ENCODE measurements at places on chromosomes 6 and 20.

DNA sequence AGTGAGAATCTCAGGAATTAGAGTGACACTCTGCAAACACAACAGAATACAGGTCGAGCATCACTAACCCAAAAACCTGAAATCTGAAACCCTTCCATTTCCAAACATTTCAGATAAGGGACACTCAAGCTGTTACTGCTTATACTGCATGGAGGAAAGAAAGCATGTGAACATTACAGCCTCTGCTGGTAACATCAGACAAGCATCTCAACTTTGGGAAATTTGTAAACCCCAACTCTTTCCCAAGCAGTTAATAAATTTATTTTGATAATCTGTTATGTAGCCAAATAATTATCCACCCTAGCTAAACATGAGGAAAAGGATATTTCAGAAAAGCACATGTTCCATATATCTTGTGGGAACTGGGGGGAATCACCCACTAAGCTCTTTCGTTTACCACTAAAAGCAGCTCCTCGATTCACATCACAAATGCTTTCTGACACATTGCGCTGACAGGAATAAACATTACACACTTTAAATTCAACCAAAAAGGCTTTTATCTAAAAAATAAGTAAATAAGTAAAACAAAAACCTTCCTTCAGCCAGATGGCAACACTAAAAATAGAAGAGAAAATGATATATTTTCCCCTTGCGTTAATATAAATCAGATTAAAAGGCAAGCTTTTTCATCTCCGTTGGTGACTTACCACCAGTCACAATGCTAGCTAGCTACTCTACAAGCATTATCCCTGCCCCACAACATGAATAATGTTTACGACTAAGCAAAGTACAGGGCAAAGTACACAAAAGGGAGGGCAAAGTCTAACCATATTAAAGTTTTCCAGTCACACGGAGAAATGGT is 120.8 kb downstream of the MAP7 start:
- DNase-seq, result no peak

- DNase-seq, result no peak
Measured at GRCh38 chr6:8623441-8623840, 188.1 kb upstream of the SLC35B3 start.

DNA sequence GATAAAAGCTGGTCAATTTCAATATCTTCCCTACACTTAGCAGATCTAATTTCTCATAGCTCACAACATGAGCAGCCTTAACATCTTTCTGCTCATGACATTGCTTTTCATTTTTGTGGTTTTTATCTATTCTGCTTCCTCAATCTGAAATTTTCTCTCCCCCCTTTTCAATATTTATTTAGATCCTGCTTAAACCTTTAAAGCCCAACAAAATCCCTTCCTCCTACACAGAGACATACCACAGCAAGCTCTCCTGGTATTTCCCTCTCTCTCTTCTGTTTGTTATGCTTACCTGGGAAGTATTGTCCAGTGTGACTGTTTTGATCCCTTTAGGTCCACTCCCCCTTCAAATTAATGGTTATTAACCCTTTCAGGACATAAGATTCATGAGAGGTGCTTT is 582.5 kb downstream of the RFPL4B start:
- no peak for DNase-seq

DNA sequence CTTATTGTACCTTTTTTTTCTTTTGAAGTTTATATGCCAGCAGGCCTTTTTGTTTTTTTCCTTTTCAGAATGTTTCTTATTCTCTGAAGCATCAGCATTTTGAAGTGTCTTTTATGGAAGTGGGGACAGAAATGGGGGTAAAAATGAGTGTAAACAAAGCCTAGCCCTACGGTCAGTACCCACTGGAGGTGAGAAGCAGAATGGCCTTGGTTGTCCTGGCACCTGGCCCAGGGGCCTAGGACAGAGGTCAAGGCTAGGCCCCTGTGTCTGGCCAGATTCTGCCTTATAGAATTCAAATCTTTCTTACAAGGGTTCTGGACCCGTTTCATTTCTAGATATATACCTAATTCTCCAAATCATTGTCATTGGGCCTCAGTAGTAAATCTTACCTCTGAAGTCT is 3.5 kb upstream of the C6orf163 start:
- DNase-seq, result no peak

- peak; percentile 89 for DNase-seq
Measured at GRCh38 chr20:38117635-38118034, 47.4 kb downstream of the TGM2 start.

DNA sequence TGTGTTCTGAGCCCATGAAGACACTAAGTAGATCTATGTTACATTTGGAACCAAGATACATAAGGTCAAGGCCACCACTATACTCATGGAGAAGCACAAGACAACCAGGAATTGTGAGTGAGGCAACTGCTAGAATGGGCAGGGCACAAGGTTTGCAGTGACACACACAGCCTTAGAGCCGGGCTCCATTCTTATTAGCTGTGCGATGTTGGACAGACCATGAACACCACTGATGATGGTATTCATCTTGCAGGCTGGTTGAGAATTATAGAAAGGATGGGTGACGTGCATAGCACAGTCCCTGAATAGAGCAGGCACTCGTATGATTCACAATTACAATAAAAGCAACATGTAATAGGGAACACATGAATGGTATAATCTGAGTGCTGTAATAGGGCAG is 172.4 kb downstream of the GJA10 start:
- no peak for DNase-seq

DNA sequence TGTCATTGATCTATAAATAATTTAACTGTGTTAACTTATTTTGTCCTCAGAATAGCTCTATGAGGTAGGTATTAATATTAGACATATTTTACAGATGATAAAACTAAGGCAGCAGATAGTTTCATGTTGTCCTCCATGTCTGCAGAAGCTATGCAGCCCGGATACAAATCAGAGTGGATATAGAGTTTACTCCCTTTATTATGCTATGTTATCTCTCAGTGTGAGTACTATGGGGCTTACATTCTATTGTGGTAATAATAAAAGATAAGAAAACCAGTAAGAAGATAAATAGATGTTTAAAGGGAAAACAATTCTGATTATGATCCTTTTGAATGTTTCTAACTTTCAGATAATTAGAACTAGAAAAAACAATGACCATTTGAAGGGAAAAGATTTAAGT is 979.8 kb upstream of the CITED2 start:
- DNase-seq, result no peak

GRCh38 chr20:46771195-46771588 is 61.7 kb downstream of the SLC2A10 start:
- no peak for DNase-seq

DNA sequence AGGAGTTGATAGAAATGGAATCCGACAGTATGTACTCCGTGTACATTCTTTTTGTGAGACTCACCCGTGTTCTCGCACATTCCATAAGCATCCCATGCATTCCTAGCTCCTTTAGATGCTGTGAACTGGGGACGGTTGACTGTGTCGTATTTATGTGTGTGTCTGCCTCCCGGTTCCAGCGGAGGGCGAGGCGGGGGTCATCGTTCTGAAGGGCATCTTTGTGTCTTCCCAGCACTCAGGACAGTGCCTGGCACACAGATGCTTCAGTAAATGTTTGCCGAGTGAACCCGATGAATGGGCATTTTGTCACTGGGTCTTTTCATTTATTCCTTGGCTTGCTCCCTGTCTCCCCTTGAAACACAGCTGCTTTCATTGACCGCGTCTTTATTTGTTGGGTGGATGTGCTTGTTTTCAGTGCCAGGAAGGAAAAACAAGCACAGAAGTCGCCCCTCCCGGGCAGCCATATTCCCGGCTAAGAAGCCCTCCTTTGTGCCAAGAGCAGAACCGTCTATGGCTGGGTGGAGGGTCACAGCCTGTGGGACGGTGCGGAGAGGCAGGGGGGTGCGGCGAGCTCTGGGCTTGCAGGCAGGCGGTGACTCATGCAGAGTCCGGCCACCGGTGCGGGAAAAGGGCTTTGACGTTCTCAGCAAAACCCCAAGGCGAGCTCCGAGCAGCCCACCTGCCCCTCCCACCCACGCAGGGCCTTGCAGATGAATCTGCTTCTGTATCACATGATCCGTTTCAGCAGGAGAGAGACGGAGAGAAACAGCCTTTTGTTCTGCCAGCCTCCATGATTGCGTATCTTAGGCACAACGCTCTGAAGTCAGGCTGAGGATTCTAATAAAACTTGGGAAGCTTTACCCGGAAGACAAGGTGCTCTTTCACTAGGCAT is 11.2 kb upstream of the PSMG4 start:
- DNase-seq, result peak; percentile 62

DNA sequence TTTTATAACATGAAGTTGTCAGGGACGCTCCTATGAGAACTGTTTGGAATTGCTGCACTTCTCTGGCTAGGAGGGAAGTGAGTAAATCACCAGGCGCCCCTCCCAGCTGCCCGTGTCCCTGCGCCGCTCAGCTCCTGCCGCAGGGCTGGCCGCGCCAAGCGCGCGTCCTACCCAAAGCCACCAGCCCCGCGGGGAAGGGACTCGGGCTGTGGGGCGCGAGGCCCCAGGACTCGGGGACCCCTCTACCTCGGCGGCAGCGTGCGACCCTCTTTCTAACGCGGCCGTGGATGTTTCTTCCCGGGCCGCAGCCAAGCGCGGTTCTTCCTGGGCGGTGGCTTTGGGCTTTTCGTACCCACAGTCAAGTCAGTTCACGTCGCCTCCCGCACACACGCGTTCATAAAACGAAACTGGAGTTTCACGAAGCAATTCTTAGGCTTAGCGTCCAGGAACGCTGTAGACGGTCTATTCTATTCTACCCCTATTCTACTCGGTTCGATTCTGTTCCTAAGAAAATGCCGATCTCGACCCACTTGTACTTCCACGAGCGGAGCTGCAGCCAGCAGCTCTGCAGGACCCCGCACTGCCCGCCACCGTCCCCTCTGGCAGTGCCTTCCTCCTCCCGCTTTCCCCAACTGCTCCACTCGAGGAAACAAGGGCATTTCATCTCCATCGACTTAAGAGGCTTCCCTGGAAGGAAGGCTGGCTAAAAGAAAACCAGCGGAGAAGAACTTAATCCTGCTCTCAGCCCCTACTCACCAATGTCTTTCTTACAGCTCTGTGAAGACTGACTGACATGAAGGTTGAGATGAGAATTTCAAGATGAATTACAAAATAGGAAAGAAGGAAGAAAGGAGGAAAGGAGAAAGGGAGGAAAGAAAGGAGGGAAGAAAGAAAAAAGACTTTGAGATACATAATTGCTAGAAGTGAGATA is 15.4 kb downstream of the FOXC1 start:
- DNase-seq, result peak; percentile 66

DNA sequence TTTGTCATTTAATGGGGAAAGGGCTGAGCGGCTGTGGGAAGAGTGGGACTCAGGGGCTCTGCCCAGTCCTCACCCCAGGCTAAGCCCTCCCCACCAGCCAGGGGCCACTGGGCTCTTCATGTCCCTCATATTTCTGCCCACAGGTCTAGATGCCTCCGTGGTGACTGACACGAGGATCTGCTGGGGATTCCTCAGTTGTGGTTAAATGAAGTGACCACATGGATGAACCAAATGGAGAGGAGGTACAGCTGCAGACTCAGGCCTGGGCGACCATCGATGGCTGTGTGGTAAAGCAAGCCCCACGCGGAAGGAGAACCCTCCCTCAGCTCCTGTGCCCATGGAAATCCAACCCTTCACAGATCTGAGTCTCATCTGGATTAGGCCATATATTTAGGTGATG is 29.4 kb downstream of the RAET1L start:
- DNase-seq, result no peak

DNA sequence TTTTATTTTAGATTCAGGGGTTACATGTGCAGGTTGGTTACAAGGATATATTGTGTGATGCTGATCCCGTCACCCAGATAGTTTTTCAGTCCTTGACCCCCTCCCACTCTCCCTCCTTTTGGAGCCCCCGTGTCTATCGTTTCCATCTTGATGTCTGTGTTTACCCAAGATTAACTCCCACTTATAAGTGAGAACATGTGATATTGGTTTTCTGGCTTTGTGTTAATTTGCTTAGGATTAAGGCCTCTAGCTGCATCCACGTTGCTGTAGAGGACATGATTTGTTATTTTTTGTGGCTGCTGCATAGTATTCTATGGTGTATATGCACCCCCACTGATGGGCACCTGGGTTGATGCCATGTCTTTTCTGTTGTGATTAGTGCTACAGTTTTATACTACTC is 178.6 kb downstream of the PLCB1 start:
- no peak for DNase-seq

DNA sequence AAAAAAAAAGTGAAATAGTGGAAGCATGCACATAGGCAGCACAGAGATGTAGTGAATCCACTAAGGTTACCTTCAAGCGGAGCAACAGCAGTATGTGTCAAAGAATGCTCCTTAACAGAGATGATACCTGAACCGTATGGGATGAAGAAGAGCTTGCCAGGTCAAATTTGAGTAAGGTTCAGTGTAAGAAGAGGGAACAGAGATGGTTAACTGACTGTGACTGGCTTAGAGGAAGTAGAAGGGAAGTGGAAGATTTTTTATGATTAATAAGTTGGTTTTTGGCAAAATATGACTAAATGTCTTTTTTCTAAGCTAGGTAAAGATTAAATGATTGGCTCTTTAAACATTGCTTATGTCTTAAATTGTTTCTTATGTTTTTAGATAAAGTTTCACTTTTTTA is 52.6 kb upstream of the C20orf144 start:
- no peak for DNase-seq
